Stimulated activated CD4-positive, alpha-beta T cell treated with anti-CD3 and anti-CD28 coated beads, Interleukin-15, amount 100 ng/mL, for 48 hours (primary cell): ENCODE measurements at places on chromosomes 1 and 21.

GRCh38 chr1:170461762-170462384 lies 70.1 kb upstream of the GORAB start:
- no peak for DNase-seq

DNA sequence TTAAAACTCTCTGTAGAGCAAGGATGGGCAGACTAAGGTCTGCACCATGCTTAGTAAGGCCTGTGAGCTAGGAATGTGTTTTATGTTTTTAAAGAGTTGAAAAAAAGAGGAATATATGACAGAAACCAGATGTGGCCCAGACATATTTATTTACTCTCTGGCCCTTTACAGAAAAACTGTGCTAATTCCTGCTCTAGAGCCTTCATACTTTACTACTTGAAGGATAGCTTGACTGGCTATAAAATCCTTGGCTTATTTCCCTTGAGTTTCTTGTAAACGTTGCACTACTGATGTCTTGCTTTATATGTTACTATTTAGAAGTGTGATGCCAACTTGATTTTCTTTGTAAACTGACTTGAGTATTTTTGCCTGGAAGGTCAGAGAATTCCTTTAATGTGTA lies 33.5 kb downstream of the CTBS start:
- no peak for DNase-seq

GRCh38 chr1:44803312-44804095 lies 3.3 kb downstream of the PLK3 start:
- DNase-seq = no peak

GRCh38 chr1:3881193-3881480 lies 18.9 kb downstream of the C1orf174 start:
- DNase-seq = no peak

- DNase-seq = no peak
Observed at GRCh38 chr1:230215529-230215928, 148.5 kb downstream of the GALNT2 start.

DNA sequence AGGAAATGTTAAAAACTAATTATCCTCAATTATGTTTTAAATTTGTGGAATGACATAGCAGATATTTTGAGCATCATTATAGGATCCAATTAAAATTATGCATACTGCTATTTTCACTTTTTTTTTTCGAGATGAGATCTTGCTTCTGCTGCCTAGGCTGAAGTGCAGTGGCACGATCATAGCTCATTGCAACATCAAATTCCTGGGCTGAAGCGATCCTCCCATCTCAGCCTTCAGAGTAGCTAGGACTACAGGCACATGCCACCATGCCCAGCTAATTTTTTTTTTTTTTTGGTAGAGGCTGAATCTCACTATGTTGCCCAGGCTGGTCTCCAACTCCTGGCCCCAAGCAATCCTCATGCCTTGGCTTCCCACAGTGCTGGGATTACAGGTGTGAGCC lies 11.3 kb upstream of the SLC1A7 start:
- no peak for DNase-seq

GRCh38 chr1:94878329-94878728 lies 48.6 kb downstream of the CNN3 start:
- DNase-seq = no peak

- no peak for DNase-seq
Observed at GRCh38 chr1:110565565-110565964, 40.6 kb downstream of the KCNA2 start.

DNA sequence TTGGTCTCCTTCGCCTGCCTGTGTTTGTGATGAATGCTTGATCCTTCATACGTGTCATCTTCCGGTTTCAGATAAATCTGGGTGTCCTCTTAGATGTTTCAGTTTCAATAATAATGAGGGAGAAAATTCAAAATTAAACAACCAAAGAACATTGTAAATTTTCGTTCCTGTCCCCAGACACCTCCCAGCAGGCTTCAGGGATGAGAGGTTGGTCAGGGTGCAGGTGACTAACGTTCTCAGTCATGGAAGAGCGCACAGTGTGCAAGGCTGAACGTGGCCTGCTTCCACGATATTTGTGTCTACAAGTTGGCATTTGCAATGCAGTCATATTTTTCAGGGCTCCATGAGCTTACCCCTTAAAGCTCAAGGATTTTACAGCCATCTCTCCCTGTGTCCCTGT lies 147.1 kb upstream of the ARHGEF16 start:
- no peak for DNase-seq

- no peak for DNase-seq
Observed at GRCh38 chr1:213988507-213989001, 781 bp downstream of the PROX1 start.

DNA sequence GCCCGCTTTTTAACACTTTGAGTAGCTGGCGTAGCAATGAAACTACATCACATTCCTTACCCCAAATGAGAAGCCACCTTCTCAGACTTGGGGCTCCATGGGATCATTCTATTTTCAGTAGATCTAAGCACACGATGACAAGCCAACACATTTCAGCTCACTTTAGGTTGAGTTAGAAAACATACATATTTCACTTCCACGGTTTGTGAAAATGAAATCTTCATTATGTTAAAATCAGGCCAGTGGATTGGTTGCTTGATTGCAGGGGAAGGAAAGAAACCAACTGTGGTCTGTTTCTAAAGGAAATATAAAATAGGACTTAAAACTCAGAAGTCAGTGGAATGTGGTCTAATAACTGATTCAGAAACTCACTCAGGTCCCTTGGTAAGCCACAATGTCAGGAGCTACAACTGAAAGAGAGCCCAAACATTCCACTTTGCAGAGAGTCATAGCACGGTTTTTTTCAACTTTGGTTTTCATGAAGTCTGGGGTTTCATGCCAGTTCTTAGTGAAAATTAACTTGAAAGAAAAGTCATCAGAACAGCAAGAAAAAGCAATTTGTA lies 82.3 kb upstream of the TIAM1 start:
- DNase-seq = no peak
